Activated T-helper 2 cell treated with anti-CD3 and anti-CD28 coated beads, Interferon-gamma antibody, Interleukin-2, Interleukin-4, amounts not matched to agents 10 μg/mL and 5 μg/mL and 100 μg/mL, durations not matched to agents 14 hours and 24 hours and 36 hours (primary cell): ENCODE measurements at places on chromosomes 16 and 17. TPM values are rescaled to one million over a fixed set of nuclear protein-coding genes. Genes with fewer than 3 reads are reported as not detected.

CACNG3 gene
- total RNA-seq = not detected in 2 replicates

MYL11 gene
- 3.4 and 4.3 TPM in 2 replicates for total RNA-seq

SLFN11 gene
- 112 and 114 TPM in 2 replicates for total RNA-seq

GRCh38 chr17:37859451-37859850, 64.8 kb upstream of the TBC1D3K start:
- no peak for DNase-seq

DNA sequence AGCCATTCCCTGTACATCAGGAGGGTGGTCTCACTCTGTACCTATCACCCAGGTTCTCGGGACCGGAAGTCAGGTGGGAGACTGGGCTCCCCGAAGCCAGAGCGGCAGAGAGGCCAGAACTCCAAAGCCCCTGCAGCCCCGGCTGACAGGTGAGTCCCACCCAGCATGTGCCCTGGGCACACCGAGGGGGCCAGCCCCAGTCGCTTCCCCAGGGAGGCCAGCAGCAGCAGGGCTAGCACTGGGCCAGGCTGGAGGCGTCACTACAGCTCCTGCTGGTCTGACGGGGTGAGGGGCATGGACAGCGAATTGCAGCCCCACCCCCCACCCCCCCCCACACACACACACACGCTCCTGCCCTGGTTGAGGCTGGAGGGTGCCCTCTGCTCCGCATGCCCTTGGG, 7.9 kb upstream of the IL17C start:
- no peak for DNase-seq
